8988T (cell line): ENCODE measurements at places on chromosomes 7 and 10.

- no peak for DNase-seq
Observed at GRCh38 chr10:129694691-129695243, 227.7 kb downstream of the MGMT start.

DNA sequence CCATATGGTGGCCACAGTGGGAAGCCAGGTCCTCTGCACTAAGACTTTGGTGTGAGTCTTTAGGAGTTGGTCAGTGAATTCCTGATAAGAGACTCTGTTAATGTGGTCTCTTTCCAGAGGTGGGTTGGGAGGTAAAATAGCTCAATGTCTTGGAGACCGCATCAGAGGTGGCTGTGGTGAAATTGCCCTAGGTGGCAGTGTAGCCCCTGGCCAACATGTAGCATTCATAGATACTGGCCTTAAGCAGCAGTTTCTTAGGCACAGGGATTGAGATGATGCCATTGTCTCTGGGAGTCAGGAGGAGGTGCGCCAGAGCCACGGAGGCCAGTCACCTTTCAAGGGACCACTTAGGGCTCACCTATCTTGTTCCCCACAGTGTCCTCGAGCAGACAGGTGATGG is 202.8 kb downstream of the CREB5 start:
- no peak for DNase-seq

DNA sequence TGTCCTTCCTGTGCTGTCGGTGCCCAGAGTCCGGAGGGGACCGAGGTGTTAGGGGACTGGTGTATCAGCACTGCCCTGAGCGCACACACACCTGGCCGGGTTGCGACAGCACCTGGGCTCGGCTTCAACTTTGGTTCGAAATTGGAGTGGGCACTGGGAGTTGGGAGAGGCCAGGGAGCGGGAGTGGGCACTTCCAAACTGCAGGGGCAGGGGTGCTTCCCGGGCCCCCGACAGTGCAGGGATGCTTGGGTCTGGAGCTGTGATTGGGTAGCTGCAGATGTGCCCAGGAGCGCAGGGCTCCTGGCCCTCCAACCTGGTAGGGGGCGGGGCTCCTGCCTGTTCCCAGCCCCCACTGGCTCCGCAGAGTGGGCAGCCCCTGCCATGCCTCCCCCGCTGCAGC is 7.7 kb downstream of the BBS9 start:
- DNase-seq = no peak

GRCh38 chr10:89241486-89242344 is 9.9 kb downstream of the LIPA start:
- DNase-seq = no peak

- DNase-seq = no peak
Observed at GRCh38 chr7:104908636-104909035, 105.4 kb upstream of the KMT2E start.

DNA sequence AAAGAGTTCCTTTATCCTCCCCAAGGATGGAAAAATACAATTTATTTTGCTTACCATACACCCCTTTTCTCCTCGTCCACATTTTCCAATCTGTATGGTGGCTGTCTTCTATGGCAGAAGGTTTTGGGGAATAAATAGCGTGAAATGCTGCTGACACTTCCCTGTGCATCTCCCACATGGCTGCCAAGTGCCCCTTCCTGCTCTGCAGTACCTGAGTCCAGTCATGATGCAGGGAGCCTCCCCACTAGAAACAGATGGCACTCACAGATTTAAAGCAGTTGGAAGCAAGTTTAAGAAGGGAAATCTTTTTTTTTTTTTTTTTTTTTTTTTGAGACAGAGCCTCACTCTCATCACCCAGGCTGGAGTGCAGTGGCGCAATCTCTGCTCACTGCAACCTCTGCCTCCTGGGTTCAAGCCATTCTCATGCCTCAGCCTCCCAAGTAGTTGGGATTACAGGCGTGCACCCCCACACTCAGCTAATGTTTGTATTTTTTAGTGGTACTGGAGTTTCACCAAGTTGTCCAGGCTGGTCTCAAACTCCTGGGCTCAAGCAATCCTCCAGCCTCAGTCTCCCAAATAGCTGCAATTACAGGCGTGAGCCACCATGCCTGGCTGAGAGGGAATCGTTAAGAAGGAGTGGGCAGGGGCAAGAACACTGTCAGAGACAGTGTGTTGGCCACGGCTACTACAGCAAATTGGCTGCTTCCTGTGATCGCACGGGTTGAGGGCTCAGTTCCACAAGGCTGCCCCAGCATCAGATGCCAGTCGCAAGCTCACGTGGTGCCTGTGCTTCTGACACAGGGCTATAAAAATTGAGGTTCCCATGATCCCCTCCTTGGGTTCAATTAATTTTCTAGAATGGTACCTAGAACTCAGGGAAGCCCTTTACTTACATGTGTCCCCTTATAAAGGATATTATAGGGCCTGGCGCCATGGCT is 5.3 kb upstream of the PILRA start:
- DNase-seq = no peak

DNA sequence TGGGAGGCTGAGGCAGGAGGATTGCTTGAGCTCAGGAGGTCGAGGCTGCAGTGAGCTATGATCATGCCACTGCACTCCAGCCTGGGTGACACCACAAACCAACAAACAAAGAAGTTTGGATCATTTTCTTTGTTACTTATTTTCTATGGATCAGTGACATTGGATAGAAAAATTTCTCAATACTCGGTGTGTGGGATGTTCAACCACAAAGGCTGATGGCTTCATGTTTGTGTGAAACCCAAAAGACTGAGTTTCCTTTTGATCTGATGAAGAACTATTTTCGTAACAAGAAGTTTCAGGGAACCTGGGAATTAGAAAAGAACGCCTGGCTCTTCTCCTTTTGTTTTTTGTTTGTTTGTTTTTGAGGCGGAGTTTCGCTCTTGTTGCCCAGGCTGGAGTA is 104.0 kb downstream of the HOXA1 start:
- DNase-seq = no peak

GRCh38 chr7:1092806-1093501 is 5.0 kb downstream of the GPER1 start:
- DNase-seq = no peak

DNA sequence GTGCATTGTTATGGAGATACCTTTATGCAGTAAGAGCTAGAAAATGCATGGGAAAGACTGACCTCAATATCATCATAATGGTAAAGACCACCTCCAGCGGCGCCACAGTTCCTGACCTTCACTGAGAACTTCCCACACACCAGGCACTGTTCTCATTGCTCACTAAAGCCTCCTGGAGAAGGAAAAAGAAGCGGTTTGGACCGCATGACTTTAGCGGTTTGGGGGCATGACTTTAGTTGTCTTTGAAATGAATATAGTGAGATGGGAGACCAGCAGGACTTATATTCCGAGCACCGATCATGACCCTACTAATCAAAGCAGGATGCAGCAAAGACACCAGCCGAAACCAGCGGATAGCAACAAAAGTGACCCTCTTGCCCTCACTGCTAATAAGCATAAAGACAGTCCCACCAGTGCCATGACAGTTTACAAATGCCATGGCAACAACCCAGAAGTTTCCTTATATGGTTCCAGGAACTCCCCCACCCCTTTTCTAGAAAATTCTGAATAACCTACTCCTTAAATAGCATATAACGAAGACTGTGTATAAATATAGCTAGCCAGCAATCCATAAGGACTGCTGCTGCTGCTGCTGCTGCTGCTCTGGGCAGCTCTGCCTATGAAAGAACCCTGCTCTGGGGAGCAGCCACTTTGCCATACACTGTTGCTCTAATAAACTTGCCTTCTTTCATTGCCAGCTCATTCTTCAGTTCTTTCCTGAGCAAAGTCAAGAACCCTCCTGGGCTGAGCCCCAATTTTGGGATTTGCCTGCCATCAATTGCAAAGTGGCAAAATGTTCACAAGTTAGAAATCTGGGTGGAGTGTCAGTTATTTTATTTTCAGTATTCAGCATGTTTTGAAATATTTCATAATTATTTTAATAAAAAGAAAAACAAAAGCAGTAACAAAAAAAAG is 694.1 kb downstream of the SUGCT start:
- DNase-seq = no peak

DNA sequence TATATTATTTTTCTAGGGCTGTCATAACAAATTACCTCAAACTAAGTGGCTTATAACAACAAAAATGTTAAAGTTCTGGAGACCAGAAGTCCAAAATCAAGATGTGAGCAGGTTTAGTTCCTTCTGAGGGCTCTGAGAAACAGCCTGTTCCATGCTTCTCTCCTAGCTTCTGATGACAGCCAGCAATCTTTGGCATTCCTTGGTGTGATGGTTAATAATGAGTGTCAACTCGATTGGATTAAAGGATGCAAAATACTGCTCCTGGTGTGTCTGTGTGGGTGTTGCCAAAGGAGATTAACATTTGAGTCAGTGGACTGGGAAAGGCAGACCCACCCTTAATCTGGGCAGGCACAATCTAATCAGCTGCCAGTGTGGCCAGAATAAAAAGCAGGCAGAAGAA is 26.3 kb upstream of the TNKS2 start:
- DNase-seq = no peak

GRCh38 chr10:43683451-43684291 is 35.0 kb upstream of the ZNF32 start:
- DNase-seq = no peak

GRCh38 chr7:67423065-67423464 is 426.4 kb downstream of the TYW1 start:
- no peak for DNase-seq

DNA sequence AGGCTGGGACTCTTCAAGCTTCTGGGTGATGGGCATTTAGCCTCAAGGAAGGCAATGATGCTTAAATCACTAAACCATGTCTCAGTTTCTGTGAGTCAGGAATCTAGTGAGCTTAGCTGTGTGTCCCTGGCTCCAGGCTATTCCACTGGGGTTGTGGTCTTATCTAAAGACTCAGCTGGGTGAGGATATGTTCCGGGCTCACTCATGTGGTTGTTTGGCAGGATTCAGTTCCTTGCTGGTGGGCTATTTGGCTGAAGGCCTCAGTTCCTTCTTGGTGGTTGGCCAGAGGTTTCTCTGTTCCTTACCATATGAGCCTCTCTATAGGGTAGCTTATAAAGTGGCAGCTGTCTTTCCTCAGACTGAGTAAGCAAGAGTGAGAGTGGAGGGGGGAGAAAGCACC is 12.0 kb downstream of the EVX1 start:
- DNase-seq = no peak

DNA sequence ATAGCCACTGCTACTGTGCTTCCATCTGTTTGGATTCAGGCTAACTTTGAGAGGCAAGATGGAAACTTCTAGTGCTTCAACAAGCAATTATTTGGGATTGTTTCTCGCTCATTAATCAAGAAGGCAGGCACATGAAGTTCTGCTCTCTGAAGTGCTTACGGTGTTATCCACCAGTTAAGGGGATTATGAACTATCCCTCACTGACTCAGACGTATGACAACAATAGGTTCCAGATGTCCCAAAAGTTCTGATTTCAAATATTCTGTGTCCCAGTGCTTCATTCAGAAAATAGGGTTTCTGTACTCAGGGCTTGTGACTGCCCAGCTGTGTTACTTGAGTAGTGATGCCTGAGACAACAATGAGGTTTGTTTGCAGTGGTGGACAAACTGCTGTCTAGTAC is 81.0 kb downstream of the HACD1 start:
- no peak for DNase-seq

GRCh38 chr7:21966271-21966670 is 20.6 kb upstream of the CDCA7L start:
- DNase-seq = no peak

- DNase-seq = no peak
Observed at GRCh38 chr7:20030915-20031362, 186.2 kb downstream of the MACC1 start.

DNA sequence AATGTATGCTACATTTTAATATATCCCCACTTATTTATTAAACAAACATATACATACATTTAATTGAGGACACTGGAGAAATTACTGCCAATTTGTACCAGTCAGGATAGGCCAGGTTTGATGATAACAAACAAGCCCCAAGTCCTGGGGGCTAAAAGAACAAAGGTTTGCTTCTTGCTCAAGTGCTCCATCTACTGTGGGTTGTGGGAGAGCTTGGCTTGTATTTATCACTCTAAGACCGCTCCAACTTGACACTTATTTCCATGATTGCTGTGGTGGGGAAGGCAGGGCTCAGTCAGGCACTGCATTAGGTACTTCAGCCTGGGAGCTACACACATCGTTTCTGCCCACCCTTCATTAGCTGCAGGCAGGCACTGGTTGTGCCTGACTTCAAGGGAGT is 136.6 kb upstream of the ZNF32 start:
- no peak for DNase-seq

- no peak for DNase-seq
Observed at GRCh38 chr7:117470777-117471176, 9.0 kb upstream of the CFTR start.

DNA sequence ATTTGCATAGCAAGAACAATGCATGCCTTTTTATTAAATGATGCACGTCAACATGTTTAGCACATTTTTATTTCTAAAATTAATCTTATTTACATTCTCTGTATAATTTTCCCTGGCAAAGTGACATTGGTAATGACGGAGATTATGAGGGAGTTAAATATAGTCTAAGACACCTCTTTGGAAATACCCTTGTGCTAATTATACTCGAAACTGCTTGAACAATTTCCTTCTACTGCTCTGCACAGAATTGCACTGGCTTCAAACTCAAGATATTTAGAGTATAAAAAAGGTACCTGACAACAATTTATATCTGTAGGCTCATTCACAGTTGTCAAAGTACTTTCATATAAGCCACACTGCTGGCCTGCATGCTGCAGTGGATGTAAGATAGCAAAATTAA is 602.7 kb downstream of the NXPH1 start:
- DNase-seq = no peak

- no peak for DNase-seq
Observed at GRCh38 chr7:17320657-17321056, 22.2 kb downstream of the AHR start.

GRCh38 chr7:73446682-73447081 is 13.1 kb downstream of the FZD9 start:
- no peak for DNase-seq

DNA sequence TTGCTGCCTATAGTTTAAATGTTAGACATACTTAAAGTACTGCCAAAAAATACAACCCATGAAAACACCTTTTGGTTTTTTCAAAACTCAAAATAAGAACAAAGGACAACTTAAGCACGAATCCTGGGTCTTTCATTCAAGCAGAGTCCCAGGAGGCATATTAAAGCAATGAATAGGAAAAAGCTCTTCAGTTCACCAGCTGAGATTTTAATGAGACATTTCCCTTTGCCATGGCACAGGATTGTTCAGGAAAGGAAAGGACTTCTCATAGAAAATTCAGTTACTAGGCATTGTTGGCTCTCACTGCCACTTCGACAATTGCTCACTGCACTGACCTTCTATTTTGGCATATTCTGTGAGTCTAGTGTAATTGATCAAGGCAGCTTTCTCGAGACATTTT is 133.5 kb upstream of the FEZF1 start:
- no peak for DNase-seq

- no peak for DNase-seq
Observed at GRCh38 chr10:13054844-13055243, 45.1 kb upstream of the OPTN start.

DNA sequence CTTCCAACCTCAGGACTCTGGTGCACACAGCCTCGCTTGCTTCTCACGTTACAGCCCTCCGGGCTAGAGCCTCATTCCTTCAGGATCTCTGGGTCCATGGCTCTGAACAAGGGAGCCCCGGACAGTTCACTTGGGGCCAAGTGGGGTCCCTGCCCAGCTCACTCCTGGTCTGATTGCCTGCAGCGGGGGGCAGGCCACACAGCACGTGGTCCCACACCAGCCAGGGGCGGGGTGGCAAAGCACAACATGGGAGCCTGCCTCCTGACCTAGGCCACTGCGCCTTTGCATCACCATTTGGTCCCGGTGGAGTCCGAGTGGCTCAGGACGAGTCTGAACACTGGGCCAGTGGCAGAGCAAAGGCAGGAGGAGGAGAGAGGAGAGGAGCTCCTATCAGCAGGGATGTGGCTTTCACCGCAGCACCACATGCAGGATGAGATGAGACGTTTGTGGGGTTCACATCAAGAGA is 13.4 kb upstream of the CRYGN start:
- no peak for DNase-seq
